CD4-positive, CD25-positive, alpha-beta regulatory T cell (primary cell): ENCODE measurements at places on chromosomes 6 and 20.

GRCh38 chr6:42848700-42849099 is 30.7 kb upstream of the RPL7L1 start:
- DNase-seq, result no peak

DNA sequence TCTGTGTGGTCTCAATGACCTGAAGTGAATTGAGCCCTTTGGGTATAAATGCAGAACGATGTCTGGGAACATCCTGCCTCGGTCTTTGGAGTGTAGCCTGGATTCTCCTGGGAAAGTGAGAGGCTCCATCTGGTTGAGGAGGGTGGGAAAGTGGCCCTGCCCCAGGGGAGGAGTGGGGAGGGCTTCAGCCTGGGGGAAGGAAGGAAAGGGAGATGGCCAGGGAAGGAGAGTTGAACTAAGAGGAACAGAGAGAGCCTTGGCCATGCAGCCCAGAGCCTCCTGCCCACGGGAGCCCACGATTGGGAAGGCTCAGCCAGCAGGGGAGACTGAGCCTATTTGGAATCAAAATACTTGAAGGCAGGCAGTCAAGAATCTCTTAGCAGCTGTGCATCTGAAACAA is 2.3 kb upstream of the EPB41L1 start:
- DNase-seq, result no peak

DNA sequence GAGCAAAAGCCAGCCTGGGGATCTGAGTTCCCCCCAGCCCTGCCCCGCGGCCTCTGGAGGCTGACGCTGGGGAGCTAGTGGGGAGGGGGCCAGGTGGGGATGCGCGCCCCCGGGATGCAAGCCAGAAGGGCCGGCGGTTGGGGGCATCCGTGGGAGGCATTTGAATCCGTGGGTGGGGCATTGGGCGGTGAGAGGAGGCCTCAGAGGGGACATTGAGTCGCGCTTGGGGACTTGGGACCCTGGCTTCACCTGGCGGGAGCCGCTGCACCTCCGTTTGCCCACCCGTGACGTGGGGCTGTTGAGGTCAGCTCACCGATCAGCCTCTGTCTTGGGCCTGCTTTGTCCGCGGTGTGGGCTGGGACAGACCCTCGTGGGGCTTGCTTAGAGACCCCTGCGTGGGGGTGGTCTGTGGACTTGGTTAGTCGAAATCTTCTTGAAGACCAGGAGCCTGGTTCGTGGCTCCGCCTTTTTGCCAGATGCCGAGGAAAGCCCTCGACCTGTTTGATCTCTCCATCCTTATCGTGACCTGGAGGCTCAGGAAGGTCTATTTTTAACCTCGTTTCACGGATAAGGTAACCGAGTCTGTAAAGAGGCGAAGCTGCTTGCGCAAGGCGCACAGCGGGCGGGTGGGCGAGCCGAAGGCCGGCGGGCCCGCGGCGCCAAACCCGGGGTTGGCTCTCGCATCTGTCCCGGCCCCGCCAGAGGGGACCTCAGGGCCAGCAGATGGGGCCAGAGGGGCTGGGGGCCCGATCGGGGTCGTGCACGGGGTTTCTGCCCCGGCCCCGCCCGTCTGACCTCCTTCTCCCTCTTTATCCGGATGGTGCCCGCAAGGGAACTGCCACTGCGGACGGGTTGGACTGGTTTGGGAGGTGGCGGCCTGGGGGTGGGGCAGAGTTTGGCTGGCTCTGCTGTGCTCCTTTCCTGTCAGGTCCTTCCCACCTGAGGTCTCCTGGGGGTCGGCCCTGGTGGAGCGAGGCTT is 8.3 kb downstream of the FAM110A start:
- DNase-seq, result no peak

DNA sequence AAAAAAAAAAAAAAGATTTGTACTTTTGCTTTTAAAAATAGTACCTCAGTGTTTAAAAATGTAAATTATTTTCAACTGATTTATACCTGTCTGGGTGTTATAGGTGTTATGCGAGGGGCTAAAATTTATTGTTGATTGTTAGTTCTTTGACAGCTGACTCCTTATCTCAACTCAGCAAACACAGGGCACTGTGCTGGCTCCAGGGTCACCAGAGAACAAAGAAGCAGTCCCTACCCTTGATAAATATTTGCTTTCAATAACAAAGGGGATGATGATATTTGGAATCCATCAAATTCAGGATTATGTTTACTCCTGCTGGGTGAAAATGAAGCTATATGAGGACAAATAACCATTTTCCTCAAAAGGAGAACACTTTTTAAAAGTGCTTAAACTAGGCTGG is 34.2 kb upstream of the KAT14 start:
- DNase-seq, result no peak

DNA sequence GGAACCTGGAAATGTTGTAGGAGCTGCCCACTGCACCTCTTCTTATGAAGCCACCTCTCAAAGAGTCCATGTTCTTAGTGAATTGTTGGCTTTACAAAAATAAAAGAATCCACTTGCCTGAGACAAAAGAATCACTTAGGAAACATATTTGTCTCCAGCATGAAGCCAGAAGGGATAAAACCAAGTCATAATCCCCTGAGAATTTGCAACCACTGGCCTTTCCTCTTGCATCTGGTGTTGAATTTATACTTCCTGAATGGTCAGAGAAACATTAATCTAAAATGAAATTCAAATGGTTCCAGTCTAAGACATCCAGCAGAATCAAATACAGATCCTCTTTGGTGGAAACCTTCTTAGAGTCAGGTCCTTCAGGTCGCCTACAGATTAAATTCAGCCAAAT is 192.5 kb upstream of the ECI2 start:
- no peak for DNase-seq

DNA sequence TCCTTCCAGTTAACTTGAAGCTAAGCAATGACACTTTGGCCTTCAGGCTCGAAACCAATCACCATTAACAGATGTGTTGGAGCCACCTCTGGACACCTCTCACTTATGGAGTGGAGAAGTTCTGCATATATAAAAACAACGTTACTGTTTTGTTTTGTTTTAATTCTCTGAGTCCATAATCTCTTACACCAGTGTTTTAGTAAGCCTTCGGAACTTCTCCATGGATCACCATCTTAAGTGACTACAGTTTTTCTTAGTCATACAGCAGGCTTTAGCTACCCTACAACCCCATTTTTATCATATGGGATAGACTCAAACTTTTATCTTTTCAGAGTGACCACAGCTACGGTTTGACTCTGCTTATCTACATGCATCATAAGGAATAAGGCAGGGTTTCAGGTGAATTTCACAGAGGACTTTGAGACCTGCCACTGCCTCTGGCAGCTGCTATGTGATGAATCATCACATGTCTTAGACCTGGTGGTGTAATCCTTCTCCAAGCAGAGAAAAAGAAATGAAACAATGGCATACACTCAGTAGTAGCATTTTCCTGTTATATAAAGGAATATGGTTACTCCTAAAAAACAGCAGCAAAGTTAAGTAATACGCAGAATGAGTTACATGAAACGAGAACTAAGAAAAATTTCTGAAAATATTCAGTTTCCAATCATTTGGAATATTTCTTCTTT is 5.5 kb upstream of the HDDC2 start:
- no peak for DNase-seq

GRCh38 chr20:16013631-16014030 is 559.6 kb downstream of the KIF16B start:
- no peak for DNase-seq

DNA sequence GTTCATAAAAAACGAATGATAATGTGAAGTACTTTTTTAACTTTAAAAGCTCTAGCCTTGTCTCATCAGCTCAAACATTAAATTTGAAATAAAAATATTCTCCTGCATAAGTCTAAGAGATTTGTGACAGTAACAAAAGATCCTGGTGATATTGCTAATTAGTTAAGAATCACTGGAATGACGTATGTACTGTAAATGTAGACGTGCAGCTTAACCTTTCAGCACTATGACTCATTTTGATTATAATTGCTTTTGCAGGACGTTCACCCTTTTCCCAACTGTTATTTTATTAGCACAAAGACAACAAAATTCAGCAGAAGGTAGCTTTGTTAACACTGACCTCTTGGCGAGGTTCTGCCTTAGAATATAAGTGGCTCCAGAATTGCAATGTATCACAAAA is 68.6 kb downstream of the TENT5A start:
- no peak for DNase-seq

GRCh38 chr20:49676581-49677291 is 36.9 kb downstream of the B4GALT5 start:
- DNase-seq, result peak; percentile 92
